Right renal cortex interstitium (tissue), 3 donors: ENCODE measurements at places on chromosomes 12 and 14. TPM values are rescaled to one million over a fixed set of nuclear protein-coding genes. Genes with fewer than 3 reads are reported as not detected.

DNA sequence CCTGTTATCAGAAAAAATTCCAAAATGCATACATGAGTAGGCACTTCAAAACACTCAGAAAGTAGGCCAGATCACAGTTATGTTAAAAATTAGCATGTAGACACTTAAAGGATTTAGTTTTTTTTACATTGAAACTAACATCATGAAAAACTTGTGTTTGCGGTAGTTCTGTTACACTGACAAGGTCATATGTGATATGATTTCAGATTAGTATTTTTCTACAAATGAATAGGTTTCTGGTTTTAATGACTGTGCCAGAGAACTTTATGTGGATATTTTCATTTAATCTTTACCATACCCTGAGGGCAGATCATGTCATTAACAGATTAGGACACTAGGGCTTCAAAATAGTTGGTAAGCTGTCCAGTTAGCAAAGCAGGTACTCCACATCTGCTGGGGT is 20.7 kb downstream of the YARS2 start:
- DNase-seq, result no peak

GRCh38 chr12:15307079-15307478 is 15.2 kb upstream of the PTPRO start:
- DNase-seq, result no peak

Gene GPD1
- polyA plus RNA-seq, result 49.8 TPM

Gene KIF26A
- 9.1 TPM for polyA plus RNA-seq

Gene TRPV4
- polyA plus RNA-seq, result 11.2 TPM

Gene TAS2R7
- polyA plus RNA-seq, result not detected

Gene DNAJC22
- polyA plus RNA-seq, result 20.8 TPM
